ENCODE measurements at places on chromosomes 5 and 9.
A peak's percentile ranks its signal among the peaks of the same experiment; 100 is the strongest.

DNA sequence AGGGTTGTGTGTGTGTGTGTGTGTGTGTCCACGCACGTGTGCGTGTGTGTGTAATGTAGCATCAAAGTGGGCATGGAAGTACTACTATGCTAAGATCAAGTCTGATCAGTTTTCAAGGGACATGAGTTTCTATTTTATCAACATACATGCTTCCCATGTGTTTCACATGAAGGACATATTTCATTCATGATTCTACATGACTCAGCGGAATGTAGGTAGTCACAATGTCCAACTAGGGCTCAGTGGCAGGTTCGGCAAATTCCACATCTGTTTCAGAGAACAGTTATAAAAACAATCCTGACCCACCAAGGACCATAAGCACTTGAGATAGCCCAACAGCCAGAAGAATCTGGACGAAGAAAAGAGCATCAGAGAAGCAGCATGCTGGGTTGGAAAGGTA lies 148.3 kb downstream of the SPOCK1 start:
- no peak for DNase-seq

GRCh38 chr5:65411356-65411755 lies 70.4 kb downstream of the ADAMTS6 start:
- no peak for DNase-seq

GRCh38 chr5:178121391-178122276 lies 8.3 kb downstream of the N4BP3 start:
- no peak for DNase-seq

DNA sequence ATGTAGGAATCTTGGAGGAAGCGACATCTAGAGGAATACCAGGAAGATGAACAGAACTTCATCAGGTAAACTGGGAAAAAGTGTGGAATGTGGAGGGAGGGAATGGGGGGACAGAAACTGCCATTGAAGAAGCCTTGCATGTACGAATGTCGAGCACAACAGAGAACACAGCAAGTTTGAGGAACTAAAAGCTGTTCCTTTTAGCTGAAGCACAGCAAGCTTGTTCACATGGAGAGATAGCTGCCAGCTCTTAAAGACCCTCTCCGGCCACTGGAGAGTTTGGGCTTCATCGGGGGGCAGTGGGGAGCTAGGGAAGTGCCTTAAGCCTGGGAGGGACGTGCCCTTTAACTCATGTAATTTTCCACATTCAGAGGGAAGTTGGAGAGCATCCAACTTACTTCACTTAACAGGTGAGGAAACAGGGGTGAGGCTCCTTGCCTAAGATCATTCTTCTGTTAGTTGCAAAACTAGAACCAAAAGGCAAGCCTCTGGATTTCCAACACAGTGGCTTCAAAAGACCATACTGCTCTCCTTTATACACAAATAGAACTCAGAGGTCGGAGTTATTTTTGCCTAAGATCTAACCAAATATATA lies 2.3 kb upstream of the CYFIP2 start:
- no peak for DNase-seq

- no peak for DNase-seq
Observed at GRCh38 chr9:131982102-131982501, 97.6 kb downstream of the MED27 start.

DNA sequence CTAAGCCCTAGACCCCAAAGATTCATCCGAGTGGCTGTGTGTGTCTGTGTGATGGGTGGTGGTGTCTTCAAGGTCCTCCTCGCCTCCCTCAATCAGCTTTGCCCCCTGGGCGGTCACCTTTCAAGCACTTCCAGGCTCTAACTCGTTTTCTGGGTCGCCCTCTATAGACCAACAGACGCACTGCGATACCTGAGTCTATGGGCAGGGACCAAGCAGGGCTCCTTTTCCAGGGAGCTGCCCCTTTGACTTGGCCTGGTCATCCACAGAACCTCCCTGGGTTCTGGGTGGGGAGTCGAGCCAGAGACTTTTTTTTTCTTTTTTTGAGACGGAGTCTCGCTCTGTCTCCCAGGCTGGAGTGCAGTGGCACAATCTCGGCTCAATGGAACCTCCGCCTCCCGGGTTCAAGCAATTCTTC lies 1.1 kb downstream of the SLC27A4 start:
- peak; percentile 41 for DNase-seq

DNA sequence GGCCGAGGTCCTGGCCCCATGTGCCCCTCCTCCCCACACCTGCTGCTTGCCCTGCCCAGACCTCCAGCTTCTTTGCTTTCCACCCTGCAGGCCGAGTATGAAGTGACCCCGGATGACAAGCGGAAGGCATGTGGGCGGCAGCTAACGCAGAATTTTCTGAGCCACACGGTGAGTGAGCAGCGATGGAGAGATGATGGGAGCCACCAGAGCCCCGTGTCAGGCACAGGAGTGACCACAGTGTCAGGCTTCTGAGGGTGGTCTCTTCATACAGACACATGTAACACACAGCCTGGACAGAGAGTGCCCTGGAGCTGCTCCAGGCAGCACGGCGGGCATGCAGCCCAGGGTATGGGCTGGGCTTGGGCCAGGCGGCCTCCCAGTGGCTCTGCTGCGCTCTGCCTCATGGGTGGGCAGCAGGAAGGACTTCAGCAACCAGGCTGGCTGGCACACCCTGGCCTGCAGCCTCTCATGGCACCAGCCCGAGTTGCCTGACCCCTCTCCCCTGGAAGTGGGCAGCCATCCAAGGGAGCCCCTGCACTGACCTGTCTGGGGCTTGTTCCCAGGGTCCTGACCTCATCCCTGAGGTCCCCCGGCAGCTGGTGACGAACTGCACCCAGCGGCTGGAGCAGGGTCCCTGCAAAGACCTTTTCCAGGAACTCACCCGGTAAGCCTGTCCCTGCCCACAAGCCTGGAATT lies 5.8 kb downstream of the GRK6 start:
- no peak for DNase-seq

GRCh38 chr5:178544166-178544834 lies 45.9 kb downstream of the COL23A1 start:
- no peak for DNase-seq

DNA sequence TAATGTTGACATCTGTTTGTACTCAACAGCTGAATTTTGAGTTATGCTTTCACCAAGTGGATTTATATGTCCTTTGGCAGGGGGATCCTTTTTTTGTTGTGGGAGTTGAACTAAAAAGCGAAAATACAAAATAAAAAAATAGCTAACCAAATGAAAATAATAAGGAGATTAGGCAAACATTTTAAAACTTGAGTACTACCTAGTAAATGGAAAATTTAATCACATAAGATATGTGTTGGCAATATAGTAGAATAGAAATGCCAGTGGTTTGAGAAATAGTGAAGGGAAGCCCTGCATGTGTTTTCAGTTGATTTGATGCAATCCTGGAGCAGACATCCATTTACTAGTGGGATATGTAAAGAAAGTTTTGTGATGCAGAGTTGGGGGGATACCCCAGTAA lies 98.0 kb downstream of the RASGRF2 start:
- no peak for DNase-seq

- no peak for DNase-seq
Observed at GRCh38 chr9:3331801-3332200, 194.0 kb downstream of the RFX3 start.

- no peak for DNase-seq
Observed at GRCh38 chr5:72850113-72850512, 33.7 kb downstream of the TNPO1 start.

DNA sequence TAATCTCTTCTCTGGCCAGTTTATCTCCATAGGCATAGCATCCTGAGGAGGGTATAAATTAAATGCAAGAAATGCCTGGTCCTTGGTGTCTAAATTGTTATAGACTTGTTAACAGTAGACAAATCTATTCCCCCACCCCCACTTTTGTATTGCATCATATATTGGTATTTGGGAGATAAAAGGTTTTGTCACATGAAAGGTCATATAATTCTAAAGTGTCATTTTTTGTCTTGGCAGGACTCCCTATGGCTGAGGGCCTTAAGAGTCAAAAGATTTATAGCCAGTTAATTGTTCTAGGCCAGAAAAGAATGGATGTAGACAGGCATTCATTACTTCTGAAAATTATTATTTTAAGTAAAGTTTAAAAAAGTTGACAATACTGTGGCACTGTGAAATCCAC lies 90.3 kb upstream of the MOCS2 start:
- DNase-seq: no peak

- no peak for DNase-seq
Observed at GRCh38 chr5:14208071-14209021, 65.2 kb downstream of the TRIO start.

GRCh38 chr5:131250751-131251475 lies 12.9 kb upstream of the CDC42SE2 start:
- no peak for DNase-seq

GRCh38 chr9:122228191-122228567 lies 578 bp downstream of the LHX6 start:
- DNase-seq: no peak

DNA sequence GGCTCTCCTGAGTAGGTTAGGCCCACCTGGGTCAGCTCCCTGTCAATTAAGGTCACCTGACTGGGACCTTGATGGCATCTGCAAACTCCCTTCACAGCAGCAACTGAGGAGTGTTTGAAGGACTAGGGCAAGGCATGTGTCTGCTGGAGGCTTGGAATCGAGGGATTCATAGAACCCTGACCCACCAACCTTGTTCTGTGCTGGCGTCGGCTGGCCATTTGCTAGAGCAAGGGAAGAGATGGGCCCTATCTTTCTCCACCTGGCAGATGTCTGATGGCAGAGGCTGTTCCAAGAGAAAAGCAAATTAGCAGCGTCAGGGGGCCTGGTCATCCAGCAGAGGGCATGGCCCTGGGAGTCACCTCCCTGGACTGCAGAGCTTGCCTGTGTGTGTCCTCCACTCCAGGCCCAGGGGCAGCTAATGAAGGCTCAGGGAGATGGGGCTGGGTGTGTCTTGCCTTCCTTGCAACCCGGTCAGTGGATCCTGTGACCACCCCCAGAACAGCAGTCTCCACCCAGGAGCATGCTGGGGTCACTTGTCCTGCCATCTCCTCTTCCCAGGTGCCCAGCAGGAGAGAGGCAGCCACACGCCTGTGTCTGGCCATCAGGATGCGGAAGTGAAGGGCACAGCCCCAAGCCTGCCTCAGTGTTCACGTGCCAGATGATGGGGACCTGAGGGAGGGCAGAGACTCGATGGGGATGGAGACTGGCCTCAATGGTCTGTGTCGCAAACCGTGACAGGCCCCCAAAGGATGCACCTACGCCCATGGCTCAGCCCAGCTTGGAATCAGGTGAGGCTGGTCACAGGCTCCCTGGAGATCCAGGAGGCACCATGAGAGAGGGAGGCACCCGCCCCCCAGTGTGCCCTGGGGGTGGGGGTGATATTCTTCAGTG lies 53.9 kb downstream of the BARX1 start:
- no peak for DNase-seq

- no peak for DNase-seq
Observed at GRCh38 chr5:90015584-90016018, 394.0 kb downstream of the CETN3 start.

DNA sequence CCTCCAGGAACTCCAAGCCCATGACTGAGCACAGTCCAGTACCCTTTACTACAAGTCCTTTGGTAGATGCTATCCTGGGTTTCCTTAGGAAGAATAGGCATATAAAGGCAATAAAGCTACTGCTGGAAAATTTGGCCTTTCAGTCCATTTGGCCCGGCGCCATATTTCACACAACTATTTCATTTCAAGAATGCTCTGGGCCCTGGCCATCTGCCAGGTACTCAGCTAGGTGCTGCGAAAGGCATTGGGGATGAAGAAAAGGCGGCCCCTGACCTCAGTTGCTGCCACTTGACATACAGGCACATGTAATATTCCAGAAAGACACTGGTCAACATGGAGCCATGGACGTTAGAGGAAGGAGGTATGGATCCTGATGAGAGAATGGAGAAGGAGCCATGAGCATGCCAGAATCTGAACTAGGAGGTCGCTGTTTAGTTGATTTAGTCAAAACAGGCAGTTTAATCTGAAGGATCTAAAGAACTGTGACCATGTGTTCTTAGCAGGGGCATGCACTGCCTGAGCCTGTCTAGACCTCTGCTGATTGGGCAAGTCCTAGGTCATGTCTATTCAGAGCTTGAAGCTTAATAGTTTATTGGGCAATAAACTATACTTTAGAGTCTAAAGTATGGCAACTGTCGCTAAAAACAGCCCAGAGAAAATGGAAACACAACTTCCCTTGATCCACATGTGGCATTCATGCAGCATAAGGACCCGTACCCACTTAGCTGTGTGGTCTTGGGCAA lies 149.3 kb downstream of the MELK start:
- no peak for DNase-seq

GRCh38 chr5:30042677-30043076 lies 1150.8 kb upstream of the CDH6 start:
- no peak for DNase-seq

GRCh38 chr5:67082941-67083340 lies 113.7 kb downstream of the CD180 start:
- no peak for DNase-seq

DNA sequence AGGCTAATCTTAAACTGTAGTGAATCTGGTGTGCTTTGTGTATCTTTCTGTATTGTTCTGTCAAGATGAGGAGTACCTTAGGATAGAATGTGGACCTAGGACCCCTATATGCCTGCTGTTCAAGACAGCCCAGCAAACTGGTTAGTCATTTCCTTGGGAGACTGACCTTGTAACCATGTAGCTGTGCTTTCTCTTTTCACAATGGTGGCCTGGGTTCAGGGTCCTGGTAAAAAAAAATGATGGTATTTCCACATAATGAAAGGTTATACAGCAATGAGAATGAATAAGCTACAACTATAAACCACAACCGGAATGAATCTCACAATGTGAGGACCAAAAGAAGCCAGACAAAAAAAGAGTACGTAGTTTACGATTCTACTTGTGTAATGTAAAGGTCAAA lies 36.4 kb upstream of the F2RL1 start:
- no peak for DNase-seq

- DNase-seq: no peak
Observed at GRCh38 chr9:13744261-13744901, 464.9 kb upstream of the MPDZ start.

DNA sequence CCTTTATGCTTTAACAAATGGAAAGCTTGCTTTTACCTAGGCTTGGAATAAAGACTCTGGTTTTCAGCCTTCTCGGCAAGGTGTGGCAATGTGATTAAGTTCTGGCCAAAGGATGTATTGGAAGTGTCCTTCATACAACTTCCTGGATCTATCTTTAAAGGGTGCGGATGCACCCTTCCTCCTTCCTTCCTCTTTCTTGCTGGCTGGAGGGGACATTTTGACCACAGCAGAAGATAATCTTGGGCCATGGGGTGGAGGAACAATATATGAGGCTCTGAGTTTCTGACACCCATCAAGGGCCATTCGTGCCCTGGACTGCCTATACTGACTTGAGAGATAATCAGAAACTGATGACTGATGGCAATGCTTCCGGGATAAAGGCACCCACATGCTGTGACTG lies 145.7 kb downstream of the ACER2 start:
- DNase-seq: no peak

- DNase-seq: no peak
Observed at GRCh38 chr9:98500337-98500919, 208.3 kb downstream of the GABBR2 start.
